CD4-positive, alpha-beta T cell treated with Interleukin-2 at 100 ng/mL for 4 hours (primary cell): ENCODE measurements at places on chromosomes 4 and X.

GRCh38 chr4:131488772-131489171 is 1660.3 kb upstream of the PCDH10 start:
- no peak for DNase-seq

- DNase-seq: no peak
Observed at GRCh38 chrX:139581068-139581467, 50.5 kb downstream of the F9 start.

- DNase-seq: no peak
Observed at GRCh38 chr4:74997948-74998729, 65.2 kb downstream of the PARM1 start.

GRCh38 chrX:52280812-52281211 is 88.0 kb upstream of the XAGE2 start:
- DNase-seq: no peak
